Activated CD4-positive, alpha-beta T cell treated with anti-CD3 and anti-CD28 coated beads, Interleukin-2, Interleukin-6, amounts not matched to agents 100 ng/mL and 50 ng/mL, durations not matched to agents 16 hours and 8 hours (primary cell): ENCODE measurements at places on chromosomes 13 and 19.

DNA sequence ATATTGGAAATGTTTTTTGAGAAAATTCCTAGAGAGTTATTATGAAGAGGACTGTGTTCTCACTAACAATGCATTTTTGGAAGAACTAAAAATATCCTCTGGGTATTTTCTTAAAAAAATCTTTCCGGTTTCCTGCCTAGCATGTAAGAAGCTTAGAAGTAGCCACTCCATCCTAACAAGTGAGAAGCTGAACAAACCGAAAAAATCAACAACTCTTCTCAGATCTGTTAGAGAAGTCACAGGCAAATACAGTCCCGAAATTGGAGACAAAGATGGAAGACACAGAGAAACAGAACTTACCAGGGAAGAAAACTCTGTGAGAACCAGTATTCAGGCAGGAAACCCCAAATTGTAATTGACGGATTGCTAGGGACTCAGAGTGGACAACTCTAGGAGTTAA, 173.0 kb downstream of the KLF12 start:
- DNase-seq = no peak

- no peak for DNase-seq
Observed at GRCh38 chr19:38691938-38692457, 44.5 kb downstream of the ACTN4 start.

GRCh38 chr13:54424344-54424743, 1395.7 kb downstream of the OLFM4 start:
- DNase-seq = no peak

DNA sequence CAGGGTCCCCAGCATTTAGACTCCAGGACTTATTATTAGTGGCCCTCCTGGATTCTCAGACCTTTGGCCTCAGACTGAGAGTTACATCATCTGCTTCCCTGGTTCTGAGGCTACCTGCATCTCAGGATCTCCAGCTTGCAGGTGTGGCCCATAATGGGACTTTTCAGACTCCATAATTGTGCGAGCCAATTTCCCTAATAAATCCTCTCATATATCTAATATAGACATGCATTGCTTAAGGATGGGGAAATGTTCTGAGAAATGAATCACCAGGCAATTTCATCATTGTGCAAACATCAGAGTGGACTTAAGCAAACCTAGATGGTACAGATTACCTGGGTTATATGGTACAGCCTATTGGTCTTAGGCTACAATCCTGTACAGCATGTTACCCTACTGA, 116.5 kb upstream of the FBXL3 start:
- DNase-seq = no peak

DNA sequence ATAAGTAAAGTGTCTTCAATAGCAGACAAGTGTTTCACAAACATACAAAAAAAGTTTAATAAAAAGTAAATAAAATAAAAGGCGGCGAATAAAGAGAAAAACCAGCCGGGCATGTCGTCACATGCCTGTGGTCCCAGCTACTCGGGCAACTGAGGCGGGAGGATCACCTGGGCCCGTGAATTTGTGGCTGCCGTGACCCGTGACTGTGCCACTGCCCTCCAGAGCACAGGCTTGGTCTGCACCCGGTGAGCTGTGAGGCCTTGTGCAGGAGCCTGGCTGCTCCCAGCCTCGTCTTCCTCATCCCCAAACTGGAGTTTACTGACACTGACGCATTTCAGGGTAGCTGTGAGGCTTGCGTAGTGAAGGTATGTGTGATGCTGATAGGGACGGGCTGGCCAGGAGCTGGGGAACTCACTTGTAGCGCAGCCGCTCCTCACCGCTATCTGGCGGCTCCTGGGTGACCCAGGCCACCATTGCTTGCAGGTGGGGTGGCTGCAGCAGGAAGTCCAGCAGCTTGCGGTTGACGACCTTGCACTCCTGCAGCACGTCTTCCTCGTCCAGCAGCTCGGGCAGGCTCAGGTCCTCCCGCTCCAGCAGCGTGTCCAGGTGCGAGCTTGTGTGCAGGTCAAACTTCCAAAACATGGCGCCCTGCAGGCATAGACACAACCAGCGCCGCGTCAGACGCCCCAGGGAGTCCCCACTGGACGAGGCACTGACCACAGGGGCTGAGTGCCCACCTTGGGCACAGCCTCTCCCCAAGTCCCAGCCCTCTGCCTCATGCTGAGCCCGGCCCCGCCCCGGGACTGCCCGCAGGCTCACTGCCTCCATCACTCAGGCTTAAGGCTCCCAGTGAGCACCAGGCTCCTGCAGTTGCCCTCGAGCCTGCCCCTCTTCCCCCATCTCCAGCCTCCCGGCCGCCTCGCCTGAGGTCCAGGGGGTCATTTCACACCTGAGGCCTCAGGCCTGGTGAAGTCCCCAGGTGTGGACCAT, 12.1 kb downstream of the PPP6R1 start:
- DNase-seq = no peak

DNA sequence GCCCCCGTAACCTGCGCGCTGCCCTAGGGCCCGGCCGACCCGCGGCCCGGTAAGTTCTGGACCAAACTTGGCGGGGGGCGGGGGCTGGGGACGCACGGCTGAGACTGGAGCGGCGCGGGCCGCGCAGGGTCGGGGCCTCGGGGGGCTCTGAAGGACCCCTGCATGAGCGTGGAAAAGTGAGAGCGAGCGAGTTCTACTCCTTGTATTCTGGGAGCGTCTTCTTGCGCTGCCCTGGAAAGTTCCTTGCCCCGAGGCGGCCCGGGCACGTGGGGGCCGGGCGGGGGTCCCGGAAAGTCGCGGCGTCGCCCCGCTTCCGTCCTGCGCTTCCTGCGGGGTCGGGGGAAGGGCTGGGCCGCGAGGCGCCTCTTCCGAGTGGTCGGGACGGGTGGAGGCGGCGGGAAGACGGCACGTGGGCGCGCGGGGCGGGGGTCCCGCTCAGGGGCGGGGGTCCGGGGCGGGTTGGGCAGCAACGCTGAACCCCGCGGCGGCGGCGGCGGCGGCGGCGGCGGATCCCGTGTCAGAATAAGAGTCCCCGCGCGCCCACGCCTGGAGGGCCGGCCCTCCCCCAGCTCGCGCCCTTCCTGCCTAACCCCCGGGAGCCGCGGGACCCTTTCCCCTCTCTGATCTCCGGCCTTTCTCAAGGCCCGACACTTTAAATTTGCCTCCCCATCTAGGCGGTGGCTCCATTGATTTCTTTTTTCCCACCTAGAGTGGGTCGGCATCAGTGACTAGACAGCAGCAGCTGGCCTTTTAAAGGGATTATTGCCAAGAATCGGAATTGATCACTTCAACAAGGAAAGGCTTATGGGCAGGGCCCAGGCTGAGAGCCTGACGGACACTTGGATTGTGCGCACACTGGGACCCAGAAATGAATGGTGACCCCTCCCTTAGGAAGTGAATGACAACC, 749 bp downstream of the GATAD2A start:
- DNase-seq = peak; percentile 54

DNA sequence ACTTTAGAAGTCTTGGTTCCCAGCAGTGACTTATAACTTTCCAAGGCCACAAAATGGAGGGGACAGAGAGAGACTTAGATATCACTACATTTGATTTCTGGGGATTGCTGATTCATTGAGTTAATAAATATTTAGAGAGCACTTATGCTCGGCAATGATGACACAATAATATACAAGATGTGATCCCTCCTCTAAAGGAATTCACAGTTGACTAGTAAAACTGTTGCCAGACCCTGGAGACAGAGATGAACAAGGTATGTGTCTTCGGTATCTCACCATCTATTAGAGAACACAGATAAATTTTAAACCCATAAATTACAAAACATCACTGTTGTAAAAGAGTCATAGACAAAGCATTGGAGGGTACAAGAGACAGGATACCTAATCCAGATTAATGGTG, 437.5 kb downstream of the FOXO1 start:
- no peak for DNase-seq

DNA sequence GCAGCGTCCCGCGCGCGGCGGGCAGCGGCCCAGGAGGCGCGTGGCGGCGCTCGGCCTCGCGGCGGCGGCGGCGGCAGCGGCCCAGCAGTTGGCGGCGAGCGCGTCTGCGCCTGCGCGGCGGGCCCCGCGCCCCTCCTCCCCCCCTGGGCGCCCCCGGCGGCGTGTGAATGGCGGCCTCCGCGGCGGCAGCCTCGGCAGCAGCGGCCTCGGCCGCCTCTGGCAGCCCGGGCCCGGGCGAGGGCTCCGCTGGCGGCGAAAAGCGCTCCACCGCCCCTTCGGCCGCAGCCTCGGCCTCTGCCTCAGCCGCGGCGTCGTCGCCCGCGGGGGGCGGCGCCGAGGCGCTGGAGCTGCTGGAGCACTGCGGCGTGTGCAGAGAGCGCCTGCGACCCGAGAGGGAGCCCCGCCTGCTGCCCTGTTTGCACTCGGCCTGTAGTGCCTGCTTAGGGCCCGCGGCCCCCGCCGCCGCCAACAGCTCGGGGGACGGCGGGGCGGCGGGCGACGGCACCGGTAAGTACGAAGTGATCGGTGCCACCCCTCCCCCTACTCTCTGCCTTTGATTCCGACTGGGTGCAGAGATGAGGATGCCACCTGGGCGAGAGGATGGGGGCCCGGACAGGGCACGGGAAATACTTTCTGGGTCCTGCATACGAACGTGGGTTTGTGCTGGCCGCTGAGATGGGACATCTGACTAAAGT, 874 bp downstream of the TRIM28 start:
- peak; percentile 81 for DNase-seq

DNA sequence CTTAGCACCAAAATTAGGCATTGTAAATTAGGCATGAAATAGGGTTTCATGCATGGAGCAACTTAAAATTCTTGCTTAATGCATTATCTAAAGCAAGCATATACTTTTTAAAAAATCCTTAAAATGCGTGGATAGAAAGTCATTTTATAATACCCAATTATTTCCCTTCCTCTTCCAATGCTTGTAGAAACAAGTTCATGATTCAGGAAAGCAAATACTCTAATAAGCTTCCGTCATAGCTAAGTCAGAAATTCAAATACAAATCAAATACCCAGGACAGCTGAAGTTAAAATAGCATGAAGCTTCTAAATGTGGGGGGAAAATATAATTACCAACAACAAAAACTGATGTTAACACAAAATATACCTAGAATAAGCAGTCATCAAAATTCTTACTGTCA, 89.1 kb downstream of the COL4A1 start:
- no peak for DNase-seq

DNA sequence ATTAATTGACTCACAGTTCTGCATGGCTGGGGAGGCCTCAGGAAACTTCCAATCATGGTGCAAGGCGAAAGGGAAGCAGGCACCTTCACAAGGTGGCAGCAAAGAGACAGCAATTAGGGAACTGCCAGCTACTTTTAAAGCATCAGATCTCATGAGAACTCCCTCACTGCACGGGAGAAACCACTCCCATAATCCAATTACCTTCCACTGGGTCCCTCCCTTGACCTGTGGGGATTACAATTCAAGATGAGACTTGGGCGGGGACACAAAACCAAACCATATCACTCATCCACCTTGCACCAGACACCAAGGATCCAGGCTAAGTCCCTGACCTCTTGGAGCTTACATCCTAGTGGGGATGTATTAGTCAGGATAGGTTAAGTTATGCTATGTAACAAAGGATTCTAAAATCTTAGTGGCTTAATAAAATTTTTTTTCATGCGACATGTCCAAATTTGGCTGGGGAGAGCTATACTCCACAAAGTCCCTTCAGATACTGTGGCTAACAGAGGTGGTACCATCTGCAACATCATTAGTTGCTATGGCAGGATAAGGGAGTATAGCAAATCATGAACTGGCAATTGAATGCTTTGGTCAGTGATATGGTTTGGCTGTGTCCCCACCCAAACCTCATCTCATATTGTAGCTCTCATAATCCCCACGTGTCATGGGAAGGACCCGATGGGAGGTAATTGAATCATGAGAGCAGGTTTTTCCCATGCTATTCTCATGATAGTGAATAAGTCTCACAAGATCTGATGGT, 8.3 kb upstream of the FAM187B start:
- no peak for DNase-seq

DNA sequence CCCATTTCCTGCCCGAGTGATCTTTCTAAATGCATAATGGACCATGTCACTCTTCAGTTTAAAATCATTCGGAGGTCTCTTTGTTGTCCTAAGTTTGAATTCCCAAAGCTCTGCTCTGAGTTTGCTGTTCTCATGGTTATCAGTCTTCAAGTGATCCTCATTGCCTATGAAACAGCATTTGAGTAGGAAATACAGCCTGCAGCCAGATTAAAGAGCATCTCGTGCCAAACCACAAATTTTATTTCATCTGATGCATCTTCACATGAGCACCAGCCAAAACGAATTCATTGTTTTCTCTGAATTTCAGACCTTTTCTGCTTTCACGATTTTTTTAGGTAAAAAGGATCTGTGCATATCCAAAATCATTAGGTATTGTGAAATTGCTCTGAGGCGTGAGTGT, 299.6 kb downstream of the TDRD3 start:
- no peak for DNase-seq

GRCh38 chr13:27919659-27919933, 204 bp upstream of the PDX1 start:
- no peak for DNase-seq

GRCh38 chr19:3054265-3054971, 7.9 kb downstream of the TLE5 start:
- no peak for DNase-seq

GRCh38 chr13:33817901-33818706, at the start of gene RFC3:
RFC3 (plus strand) TSS chr13:33818149; CDS start chr13:33818179, 30 bp downstream.
- peak; percentile 95 for DNase-seq

DNA sequence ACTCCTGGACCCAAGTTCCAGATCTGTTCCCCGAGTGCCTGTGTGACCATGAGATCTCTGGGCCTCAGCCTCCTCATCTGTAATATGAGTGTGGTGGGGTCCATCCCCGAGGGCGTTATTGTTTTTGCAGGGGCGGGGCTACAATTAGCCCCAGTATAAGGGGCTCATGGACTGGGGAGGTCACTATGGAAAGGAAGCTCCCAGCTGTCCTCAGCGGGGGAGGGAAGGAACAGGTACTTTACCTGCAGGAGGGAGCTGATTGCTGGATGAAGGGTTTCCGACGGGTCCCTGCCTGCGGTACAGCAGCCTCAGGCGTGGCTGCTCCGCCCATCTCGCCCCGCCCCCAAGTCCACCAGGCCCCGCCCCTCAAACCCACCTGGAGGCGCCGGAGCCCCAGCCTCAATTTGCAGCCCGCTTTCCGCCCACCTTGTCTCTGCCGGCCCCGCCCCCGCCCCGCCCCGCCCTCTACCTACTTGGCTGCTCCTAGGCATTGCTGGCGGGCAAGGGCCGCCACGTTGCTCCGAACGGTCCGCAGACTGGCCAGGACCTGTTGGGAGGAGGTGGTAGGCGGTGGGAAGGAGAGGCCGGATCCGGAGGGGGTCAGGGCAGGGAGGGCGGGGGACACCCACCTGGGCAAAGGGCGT, 5.5 kb downstream of the PDE4C start:
- no peak for DNase-seq
